ENCODE measurements at places on chromosomes 5 and 9.

DNA sequence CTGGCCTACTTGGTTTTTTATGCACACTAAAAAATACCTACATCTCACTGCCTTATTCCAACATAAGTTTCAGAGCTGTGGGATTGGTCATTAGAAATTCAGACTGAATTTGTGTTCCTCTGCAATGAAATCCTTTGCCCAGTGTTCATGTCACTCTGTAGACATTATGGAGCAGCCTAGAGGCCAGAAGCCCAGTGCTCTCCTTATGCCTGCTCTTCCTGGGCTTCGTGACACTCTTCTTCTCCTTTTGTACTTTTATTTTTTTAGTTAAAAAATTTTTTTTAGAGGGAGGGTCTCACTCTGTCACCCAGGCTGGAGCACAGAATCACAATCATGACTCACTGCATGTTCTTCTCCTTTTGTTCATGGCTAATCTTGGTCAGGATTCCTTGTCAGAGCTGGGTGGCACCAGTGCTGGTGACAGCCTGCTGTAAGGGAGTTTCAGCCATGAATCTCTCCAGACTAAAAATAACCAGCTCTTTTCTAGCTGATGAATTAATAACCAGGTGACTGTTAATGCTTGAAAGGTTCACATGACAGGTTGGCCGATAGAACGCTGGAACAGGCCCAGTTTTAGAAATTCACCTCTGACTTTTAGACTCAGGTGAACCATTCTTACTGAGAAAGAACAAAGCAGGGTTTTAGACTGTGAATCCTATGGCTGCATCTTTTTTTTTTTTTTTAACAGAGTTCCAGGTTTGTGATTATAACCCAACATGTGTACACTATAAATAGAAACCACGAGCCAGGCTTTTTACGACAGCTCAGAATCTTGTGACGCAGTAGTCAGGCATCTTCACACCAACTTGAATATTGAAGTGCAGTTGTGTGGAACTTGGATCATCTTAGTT is 34.1 kb upstream of the C5orf47 start:
- DNase-seq = no peak

GRCh38 chr5:52452098-52452497 is 335.6 kb upstream of the ITGA1 start:
- DNase-seq = no peak

DNA sequence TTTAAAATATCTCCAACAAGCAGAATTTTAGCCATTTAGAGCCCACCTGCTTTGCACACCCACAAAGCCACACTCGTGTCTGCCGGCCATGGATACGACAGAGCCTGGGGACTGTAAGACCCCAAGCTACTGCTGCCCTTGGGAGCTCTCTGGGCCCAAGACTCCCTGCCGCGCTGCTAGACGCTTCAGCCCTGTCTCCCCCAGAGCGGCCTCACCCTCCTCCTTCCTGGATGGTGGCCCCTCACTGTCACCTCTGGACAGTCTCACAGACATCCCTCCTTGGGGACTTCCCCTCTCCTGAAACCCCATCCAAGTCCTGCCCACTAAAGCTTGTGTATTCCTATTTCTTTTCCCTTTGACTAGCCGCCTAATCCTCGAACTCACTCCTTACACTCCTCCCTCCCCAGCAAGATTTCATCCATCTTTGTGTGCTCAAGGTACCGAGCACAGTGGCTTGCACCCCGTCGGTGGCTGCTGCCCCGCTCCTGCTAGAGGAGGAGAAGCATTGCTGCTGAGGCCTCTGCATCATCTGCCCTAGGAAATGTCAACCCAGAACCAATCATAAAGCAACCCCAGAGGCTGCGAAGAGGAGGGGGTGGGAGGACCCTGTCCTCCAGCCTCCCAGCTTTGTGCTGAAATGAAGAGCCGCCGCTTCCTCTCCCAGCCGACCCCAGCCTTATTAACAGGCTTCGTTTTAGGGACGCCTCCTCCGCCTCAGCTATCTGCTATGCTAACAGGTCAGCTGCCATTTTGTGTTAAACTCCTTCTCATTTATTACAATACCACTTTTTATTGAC is 71.2 kb downstream of the CFAP77 start:
- no peak for DNase-seq

GRCh38 chr5:74977471-74977870 is 74.9 kb downstream of the GCNT4 start:
- no peak for DNase-seq

- DNase-seq = no peak
Observed at GRCh38 chr9:81814794-81815464, 113.3 kb upstream of the SPATA31D4 start.

DNA sequence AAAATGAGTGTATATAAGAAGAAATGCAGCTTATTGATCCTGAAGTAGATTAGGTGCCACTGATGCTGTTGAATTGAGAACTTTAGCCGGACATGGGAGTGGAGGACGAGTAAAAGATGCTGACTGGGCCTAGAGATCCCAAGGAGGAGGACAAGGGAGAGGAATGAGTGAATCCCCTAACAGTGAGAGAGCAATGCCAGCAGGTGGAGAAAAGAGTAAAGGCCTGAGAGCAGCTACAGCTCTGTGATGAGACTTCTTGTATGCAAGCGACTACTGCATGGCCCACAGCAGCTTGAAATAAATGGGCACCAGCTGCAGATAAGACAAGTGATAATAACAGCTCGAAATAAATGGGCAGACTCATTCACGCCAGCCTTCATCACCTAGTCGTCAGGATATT is 44.5 kb upstream of the JMY start:
- no peak for DNase-seq

DNA sequence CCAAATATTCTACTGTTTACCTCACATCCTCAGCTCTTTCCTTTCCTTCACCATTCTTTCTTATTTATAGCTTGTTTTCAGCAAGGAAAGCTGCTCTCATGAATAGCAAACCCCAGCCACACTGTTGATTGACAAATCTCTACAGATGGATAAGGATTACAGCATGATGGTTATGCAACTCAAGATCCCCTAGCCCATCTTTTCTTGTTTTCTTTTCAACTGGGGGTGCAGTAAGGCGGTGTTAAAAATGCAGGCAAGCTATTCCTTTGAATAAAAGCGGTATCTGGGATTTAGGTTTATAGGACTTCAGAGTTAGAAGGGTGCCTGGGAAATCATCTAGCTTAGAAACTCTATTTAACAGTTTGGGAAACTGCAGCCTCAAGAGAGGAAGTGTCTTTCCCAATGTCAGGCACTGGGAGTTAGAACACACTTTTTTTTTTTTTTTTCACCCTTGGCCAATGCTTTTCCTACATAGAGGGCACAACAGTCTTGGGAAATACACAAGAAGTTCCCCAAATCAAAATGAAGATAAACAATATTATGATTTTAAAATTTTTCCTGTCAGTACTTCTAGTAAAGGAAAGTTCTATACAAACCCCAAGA is 2.6 kb downstream of the SPARC start:
- no peak for DNase-seq

GRCh38 chr9:3873818-3874217 is 348.0 kb upstream of the RFX3 start:
- DNase-seq = no peak

GRCh38 chr9:93994545-93994944 is 39.4 kb upstream of the BARX1 start:
- DNase-seq = no peak

- DNase-seq = no peak
Observed at GRCh38 chr5:114296191-114296590, 65.7 kb upstream of the KCNN2 start.

DNA sequence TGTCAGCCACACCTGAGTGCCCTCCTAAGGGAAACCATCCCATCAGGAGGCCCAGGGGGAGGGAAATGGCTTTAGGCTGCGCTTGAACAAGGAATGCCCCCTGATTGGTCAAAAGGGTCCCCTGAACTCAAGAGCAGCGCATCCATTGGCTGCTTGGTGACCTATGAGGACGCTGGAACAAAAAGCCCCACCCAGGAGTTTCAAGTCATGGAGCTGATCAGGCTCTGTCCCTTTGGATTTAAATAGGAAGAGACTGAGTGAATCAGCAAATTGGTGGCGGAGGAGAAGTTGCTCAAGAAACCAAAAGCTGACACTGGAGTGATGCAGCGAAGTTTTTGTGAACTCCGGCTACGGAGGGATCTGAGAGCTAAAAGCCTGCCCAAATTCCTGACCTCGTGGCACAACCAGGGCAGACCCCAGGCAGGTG is 66.7 kb downstream of the SMIM23 start:
- DNase-seq = no peak

GRCh38 chr9:90870621-90871326 is 69.2 kb downstream of the SYK start:
- DNase-seq = no peak

DNA sequence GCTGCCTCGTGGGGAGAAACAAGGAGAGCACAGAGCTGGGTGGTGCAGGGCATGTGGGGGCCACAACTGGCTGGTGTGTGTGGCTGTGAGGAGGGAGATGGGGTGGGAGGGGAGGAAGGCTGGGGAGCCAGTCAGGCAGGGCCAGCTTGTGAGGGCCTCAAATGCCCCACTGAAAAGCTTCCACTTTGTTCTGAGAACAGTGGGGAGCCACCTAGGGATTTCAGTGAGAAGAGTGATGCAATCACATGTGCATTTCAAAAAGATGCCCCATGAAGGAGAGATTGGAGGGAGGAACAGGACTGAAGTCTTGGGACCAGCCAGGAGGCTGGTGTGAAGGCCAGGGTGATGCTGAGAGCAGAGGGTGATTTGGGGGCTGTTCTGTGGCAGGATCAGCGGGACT is 1.3 kb downstream of the OR13J1 start:
- no peak for DNase-seq

- no peak for DNase-seq
Observed at GRCh38 chr5:144120661-144121180, 49.7 kb downstream of the YIPF5 start.

DNA sequence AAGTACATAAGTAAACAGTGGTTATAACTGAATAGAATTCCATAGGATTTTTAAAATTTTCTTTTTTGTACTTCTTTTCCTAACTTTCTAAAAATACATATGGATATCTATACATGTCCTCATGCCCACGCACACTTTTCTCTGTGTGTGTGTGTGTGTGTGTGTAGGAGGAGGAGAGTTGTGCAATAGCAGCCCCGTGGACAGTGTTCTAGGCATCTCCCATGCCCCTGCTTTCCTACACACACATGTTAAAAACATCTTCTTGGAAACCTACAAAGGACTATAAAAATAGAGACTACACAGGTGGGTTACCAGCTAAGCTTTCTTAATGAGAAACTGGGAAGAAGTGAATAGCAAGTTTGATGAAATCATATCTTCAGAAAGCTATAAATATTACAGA is 19.8 kb upstream of the HEXB start:
- no peak for DNase-seq

DNA sequence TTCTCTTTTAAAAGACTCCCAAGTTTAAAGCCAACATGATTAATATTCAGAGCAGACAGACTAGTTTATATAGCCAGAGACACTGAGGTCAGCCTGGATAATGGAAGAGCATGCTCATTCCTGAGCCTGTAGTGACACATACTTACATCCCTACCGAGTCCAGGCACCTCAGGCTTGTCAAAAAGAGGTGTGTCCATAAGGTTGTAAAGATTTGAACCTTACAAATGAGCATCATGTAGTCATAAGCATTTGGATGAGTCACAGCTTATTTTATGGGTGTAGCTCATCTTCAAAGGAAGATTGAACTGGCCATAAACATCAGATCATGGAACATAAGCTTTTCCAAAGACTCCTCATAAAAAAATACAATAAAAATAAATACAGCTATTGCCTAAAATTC is 333.5 kb downstream of the EFNA5 start:
- no peak for DNase-seq

DNA sequence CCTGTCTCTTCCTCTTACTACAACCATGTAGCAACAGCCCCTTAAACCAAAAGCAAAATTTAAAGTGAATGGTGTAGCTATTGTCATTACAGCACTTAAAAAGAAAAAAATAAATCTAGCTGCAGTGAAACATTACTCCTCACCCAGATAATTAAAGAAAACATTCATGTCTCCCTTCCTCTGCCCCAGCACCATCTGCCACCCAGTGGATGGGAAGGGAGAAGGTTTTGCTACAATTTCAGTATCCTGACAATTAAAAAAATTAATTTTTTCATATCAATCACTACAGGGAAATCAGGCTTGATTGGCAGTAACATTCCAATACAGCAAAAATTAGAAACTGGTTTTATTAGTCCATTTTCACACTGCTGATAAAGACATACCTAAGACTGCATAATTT is 147.4 kb upstream of the PUM3 start:
- no peak for DNase-seq
